ENCODE measurements at places on chromosomes 3 and 15. TPM values are rescaled to one million over a fixed set of nuclear protein-coding genes. Genes with fewer than 3 reads are reported as not detected.

DNA sequence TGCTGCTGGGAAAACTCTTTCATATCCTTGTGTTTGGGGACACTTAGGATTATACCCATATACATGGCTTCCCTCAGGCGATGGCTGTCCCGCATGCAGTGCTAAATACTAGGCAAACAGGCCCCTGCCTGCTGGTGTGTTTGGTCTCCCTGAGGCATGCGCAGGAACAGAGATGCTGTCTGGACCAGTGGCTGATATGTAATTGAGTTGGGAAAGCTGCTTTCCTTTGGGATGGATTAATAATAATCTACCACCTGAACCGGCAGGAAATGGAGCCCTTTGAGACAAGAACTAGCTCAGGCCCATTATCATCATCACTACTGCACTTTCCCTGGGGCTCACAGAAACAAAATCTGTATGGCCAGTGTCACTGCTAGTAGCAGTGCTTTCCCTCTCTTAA lies 18.0 kb downstream of the ZDHHC3 start:
- H3K36me3 ChIP-seq, result no peaks in the 10 kb centered on the region
- no peak overlapping the region for H3K4me3 ChIP-seq
- no peak for DNase-seq
- no peaks in the 10 kb centered on the region for H3K27me3 ChIP-seq
- H3K4me1 ChIP-seq, result 0 out of 2 replicates have a peak, but pooled peaks cover 4% of the 10 kb centered on the region

DNA sequence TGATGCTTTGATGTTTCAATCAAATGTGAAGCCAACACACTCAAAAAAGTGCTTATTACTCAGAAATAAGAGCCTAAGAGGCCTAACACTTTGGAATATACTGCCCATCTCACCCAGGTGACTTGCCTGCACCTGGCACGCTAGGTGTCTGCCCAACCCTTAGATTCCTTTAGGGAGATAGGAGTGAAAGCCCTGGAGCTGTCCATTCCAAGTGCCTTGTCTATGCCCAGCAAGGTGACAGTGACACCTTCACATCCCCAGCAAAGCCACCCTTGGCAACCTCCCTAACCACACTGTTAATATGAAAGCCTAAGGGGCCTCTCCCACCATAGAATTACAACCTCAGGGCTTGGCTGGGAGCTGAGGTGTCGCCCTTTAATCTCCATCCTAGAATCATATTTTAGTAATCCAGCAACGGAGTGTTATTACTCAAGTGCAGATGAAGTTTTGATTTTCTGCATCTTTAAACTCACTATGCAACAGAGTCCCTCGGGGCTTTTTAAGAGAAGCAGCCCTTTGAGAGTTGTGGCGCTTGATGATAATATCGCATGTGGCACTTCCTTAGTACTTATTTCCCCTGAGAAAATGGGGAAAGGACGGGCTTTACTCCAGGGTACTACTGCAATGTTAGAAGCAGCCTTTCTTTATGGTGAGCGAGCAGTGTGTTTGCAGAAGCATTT lies 24.8 kb downstream of the ATP10A start:
- no peak for DNase-seq
- H3K27ac ChIP-seq, result no peak overlapping the region

POTEB gene
- not detected for total RNA-seq

ECE2 gene
- total RNA-seq, result not detected

CXCR6 gene
- total RNA-seq, result not detected

TMEM266 gene
- total RNA-seq, result 0.21 TPM

DNA sequence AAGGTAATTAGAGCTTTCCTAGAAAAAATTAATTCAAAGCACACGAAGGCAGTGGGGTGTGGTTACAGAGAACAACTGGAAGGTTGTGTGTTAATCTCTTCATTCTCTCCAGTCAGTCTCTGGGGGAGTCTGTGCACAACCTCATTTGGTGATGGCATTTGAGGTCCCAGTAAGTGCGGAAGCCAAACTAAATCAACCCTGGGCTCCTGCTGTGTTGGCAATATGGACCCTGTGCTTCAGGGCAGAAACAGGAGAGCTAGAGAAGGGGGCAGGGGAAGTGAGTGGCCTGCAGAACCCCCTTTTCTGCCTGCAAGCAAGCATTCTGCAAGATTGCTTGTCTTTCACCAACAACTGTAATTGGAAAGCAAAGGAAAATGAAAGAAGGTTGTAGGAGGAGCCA lies 195.9 kb upstream of the ST8SIA2 start:
- no peaks in the 10 kb centered on the region for H3K27me3 ChIP-seq
- no peak overlapping the region for H3K4me3 ChIP-seq
- no peak for DNase-seq

- no peaks in the 10 kb centered on the region for H3K4me1 ChIP-seq
- H3K27me3 ChIP-seq, result no peaks in the 10 kb centered on the region
- H3K36me3 ChIP-seq, result no peaks in the 10 kb centered on the region
- H3K27ac ChIP-seq, result no peak overlapping the region
- DNase-seq, result no peak
Observed at GRCh38 chr15:61337541-61337940, 108.4 kb upstream of the RORA start.

- H3K27me3 ChIP-seq, result peaks cover 21% of the 10 kb centered on the region
- H3K27ac ChIP-seq, result no peak overlapping the region
- no peak for DNase-seq
- H3K4me3 ChIP-seq, result peak overlapping the region; percentile 70
- no peaks in the 10 kb centered on the region for H3K36me3 ChIP-seq
- peaks cover 26% of the 10 kb centered on the region for H3K4me1 ChIP-seq
Observed at GRCh38 chr15:52789601-52790168, 451 bp downstream of the ONECUT1 start.

All from Panc1 (cell line).